ENCODE measurements at places on chromosomes 2 and 18. TPM values are rescaled to one million over a fixed set of nuclear protein-coding genes. Genes with fewer than 3 reads are reported as not detected.

IFIH1 gene
- total RNA-seq = 6.6 TPM

RGPD3 gene
- 0.38 TPM for total RNA-seq

SCN9A gene
- total RNA-seq = 23.7 TPM

PELI1 gene
- 68.4 TPM for total RNA-seq

RND3 gene
- 40.3 TPM for total RNA-seq

ST6GAL2 gene
- 8.3 TPM for total RNA-seq

MAPK4 gene
- total RNA-seq = 16.3 TPM

ZNF397 gene
- 43.6 TPM for total RNA-seq

SERPINB5 gene
- total RNA-seq = not detected

SLC8A1 gene
- total RNA-seq = 7.1 TPM

ATG16L1 gene
- 29.7 TPM for total RNA-seq

FBXO11 gene
- total RNA-seq = 102 TPM

ITGA4 gene
- 1.5 TPM for total RNA-seq

ATOH8 gene
- total RNA-seq = 1.3 TPM

DLX2 gene
- 3.4 TPM for total RNA-seq

ALPP gene
- total RNA-seq = not detected

FBXO48 gene
- 1.2 TPM for total RNA-seq

EPB41L3 gene
- total RNA-seq = 41.7 TPM

LYG2 gene
- not detected for total RNA-seq

RIF1 gene
- 53.0 TPM for total RNA-seq

C18orf54 gene
- total RNA-seq = 12.6 TPM

RESP18 gene
- total RNA-seq = not detected

CLIP4 gene
- 13.7 TPM for total RNA-seq

LONRF2 gene
- total RNA-seq = 8.4 TPM

POTEI gene
- 5.6 TPM for total RNA-seq

G6PC2 gene
- total RNA-seq = not detected

IL18RAP gene
- not detected for total RNA-seq

TMBIM1 gene
- 137 TPM for total RNA-seq

ERBB4 gene
- 43.8 TPM for total RNA-seq
